ENCODE measurements at places on chromosomes 7 and 10. TPM values are rescaled to one million over a fixed set of nuclear protein-coding genes. Genes with fewer than 3 reads are reported as not detected.

The ARL5B gene
- total RNA-seq, result 8.6 TPM

The NANOS1 gene
- total RNA-seq, result 9.9 TPM

The MUC12 gene
- not detected for total RNA-seq

The FRMD4A gene
- 18.9 TPM for total RNA-seq

The HOXA10 gene
- 0.52 TPM for total RNA-seq

GRCh38 chr10:43846968-43847367, 198.3 kb upstream of the ZNF32 start:
- no peak for DNase-seq

All from body of pancreas (tissue), 4 donors.